COLO829 (cell line): ENCODE measurements at places on chromosomes 13 and 19.

- no peak for DNase-seq
Observed at GRCh38 chr13:38228322-38228721, 121.3 kb upstream of the UFM1 start.

GRCh38 chr19:6073858-6074708, 36.2 kb downstream of the RFX2 start:
- DNase-seq: no peak

GRCh38 chr13:34868733-34869132, 73.3 kb upstream of the NBEA start:
- no peak for DNase-seq

- no peak for DNase-seq
Observed at GRCh38 chr13:90732049-90732448, 615.4 kb upstream of the MIR17HG start.

GRCh38 chr13:31008400-31009115, 76.1 kb downstream of the TEX26 start:
- no peak for DNase-seq
